ENCODE measurements at places on chromosomes 13 and 19. TPM values are rescaled to one million over a fixed set of nuclear protein-coding genes. Genes with fewer than 3 reads are reported as not detected.
A peak's percentile ranks its signal among the peaks of the same experiment; 100 is the strongest.

DNA sequence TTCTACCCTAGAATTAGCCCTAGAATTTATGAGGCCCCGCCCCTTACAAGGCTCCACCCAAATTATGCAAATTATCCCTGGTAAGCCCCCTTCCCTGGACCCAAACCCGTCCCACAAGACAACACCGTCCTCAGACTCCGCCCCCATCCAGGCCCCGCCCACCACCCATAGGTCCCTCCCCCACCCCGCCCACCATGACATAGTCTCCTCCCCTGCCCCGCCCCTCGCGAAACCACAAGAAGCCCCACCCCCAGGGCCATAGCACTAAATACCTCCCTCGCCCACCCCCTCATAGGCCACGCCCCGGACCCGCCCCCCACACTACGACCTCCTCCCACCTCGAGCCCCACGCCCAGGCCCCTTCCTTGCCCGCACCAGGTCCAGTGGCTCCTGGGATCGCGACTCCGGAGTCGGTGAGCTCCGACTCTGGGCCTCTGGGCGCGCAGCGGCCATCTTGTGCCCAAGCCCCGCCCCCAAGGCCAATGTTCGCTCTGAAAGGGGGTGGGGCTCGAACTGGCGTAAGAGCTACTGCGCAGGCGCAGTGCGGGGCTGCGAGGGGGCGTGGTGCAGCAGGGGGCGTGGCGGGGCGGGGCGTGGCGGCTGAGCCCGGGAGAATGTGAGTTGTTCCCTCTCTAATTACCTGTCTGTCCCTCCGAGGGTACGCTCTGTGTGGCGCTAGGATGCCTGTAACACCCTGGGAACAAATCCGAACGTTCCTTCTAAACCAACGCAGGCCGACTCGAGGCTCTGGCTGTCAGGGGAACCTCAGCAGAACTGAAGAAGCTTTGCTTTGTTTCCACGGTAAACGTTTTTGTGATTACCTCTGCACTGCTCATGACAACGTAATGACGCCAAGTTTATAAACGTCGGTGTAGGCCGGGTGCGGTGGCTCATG lies at the start of gene ZNF784:
Gene ZNF784, minus strand, starts transcription at position 458 of the 895 bp plus-strand sequence. Its CDS starts 5 bp downstream, at position 453.
- DNase-seq, result peak; percentile 96

DNA sequence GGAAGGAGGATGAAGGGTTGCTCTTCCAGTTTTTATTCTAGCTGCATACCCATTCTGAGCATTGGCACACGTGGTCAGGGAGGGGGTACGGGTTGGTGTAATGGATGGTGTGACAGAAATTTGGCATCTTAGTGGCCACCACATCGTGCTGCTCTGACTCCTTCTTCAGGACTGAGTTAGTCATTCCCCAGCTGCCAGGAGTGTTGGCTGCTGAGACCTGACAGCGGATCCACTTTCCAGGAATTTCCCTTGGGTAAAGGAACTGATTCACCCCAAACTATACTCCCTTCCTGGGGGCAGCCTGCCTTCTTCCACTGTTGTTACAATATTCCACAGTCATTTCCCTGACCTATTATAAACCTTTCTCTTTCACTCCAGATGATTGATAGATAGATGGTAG lies 595.5 kb upstream of the KLHL1 start:
- no peak for DNase-seq

- DNase-seq, result no peak
Observed at GRCh38 chr13:47258384-47258783, 361.5 kb upstream of the HTR2A start.

Gene PROZ
- total RNA-seq, result not detected

- no peak for DNase-seq
Observed at GRCh38 chr13:30504081-30504480, 38.3 kb upstream of the HMGB1 start.

Gene RFPL4AL1
- not detected for total RNA-seq

GRCh38 chr19:41000310-41000737 lies 9.2 kb downstream of the CYP2B6 start:
- DNase-seq, result no peak

GRCh38 chr13:52767949-52768516 lies 28.4 kb upstream of the CNMD start:
- DNase-seq, result no peak

- DNase-seq, result no peak
Observed at GRCh38 chr13:114057166-114058050, 75.0 kb downstream of the RASA3 start.

All from CD8-positive, alpha-beta memory T cell (primary cell).